Gastrocnemius medialis (tissue), 4 donors: ENCODE measurements at places on chromosomes 12 and 14. TPM values are rescaled to one million over a fixed set of nuclear protein-coding genes. Genes with fewer than 3 reads are reported as not detected.

Gene KRT74
- total RNA-seq: not detected

Gene NUP37
- 17.1 TPM for total RNA-seq

Gene SPIC
- not detected for total RNA-seq

Gene ST8SIA1
- 0.53 TPM for total RNA-seq

Gene ZDHHC22
- not detected for total RNA-seq

Gene ANG
- total RNA-seq: 10.5 TPM

Gene LYZ
- 5.3 TPM for total RNA-seq

Gene IQSEC3
- total RNA-seq: 0.10 TPM

Gene CMKLR1
- total RNA-seq: 3.5 TPM

Gene PTPRQ
- total RNA-seq: 0.91 TPM

DNA sequence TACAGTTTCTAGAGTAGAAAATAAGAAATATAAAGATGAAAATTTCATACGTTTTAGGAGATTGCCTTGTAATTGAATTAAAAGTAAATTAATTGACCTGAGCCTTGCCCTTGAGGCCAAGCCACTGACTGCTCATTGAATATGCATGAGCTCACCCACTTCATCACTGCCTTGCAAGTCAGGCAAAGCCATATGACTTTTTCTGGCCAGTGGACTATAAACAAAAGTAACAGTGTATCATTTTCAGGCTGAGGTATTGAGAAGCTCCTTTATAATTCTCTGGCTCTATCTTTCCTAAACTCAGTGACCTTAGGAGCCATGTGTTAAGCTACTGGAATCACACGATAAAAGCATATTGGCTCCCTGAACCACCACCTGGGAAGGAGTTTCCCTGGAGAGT is 369.3 kb downstream of the NUAK1 start:
- no peak for DNase-seq

DNA sequence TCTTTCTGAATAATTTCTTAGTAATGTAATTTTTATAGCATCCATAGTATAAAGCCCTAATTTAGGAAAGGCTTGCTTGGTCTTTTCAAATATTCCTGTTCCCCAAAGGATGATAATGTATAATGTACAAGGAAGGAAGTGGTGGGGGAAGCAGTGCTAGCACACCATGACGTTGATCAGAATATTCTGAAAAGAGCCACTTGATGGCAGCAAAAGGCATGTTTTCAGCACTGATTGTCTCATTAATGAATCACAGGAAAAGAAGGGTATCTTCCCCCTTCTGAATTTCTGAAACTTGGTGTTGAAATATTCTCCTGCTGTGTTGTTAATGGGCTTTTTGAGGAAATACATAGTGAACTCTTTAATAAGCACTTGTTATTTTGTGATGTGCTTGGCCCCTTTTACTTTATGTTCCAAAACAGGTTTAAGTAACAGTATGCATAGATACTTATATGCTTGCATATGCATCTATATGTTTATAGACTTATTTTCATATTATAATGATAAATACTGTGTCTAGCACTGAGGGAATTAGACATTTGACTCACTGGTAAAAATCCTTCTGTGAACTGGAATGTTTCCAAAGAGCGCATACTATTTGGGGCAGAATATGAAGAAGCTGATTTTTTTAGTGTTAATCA is 122.0 kb downstream of the TMEM117 start:
- DNase-seq: no peak

DNA sequence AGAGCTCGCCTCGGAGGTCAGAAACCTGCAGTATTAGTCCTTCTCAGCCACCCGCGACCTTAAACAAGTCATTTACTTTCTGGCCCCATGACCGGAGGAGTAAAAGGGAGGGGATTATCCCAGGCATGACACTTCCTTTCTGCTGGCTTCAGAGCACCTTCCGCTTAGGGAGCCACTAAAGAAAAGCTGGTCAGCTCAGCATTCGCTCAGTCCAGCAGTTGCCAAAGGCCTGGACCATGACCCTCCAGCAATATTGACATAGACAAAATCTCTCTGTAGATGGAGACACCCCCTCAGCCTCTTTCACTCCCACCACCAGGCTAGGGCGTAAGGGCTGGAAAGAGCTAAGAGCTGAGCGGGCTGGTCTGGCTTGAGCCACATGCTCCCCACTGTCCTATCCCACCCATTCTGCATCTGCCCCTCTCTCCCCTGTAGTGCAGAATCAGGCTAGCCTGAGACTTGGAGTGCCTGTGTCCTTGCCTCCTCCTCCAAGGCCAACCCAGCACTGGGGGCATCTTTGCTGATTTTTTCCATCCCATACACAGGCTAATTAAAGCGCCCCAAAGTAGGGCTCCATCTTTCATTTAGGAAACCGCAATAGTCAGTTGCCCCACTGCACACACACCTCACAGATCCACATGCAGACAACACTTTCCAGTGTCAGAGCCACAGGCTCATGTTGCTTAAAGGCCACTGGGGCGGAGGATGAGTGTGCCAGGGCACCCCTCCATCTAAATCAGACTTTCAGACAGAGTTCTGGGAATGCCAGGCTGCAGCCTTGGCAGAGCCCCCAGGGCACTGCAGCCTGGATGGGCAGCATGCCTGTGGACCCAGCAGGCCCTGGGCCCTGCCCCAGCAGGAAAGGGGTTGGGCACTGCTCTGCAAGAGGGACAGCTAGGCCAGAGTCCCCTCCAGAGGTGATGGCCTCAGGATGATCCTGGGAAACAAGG is 4.0 kb upstream of the CPNE6 start:
- no peak for DNase-seq

DNA sequence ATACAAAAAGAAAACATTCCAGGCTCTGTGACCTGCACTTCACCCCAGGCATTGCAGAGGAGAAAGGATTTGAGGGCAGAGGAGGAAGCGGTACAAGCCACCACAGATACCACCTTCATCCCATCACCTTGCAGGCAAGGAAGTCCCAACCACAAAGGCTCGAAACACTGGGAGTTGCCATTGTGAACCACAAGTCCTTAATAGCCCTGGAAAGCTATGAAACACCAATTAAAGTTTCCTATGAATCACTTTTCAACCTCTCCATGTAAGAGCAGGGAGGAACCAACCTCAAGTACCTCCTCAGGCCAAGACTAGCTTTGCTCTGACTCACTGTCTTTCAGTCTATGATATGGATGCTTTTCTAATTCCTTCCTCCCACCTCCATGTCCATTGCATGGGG is 27.0 kb downstream of the MAP3K9 start:
- DNase-seq: no peak

DNA sequence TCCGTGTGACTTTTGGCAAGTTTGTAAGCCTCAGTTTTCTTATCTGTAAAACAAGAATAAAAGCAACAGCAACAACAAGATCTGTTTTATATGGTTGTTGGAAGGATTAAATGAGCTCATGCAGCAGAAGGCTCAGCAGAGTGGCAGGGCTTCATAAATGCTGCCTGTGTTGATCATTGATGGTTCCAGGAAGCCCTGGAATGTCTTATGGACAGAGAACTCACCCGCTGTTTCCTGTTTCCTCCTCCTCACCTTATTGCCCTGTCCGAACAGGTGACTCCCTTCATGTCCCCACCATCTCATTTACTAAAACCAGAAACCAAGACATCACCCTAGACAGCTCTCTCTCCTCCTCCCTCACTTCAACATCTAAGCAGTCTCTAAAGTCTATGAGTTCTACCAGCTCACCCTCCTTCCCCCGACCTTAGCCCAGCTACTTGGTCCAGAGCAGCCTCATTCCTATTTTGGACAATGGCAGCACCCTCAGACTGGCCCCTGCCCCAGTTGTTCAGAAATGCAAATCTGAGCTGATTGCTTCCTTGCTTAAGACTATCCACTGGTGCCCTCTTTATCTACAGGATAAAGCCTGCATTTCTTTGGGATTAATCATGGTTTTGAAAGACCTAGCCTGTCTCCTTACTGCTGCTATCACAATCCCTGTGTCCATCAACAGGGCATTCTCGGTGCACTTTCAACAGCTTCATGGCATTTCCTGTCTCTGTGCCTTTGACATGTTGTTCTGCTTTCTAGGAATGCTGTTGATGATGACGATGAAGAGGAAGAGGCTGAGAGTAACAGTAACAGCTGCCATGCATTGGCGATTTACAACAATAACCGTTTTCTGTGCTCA is 21.4 kb upstream of the GSG1 start:
- no peak for DNase-seq

DNA sequence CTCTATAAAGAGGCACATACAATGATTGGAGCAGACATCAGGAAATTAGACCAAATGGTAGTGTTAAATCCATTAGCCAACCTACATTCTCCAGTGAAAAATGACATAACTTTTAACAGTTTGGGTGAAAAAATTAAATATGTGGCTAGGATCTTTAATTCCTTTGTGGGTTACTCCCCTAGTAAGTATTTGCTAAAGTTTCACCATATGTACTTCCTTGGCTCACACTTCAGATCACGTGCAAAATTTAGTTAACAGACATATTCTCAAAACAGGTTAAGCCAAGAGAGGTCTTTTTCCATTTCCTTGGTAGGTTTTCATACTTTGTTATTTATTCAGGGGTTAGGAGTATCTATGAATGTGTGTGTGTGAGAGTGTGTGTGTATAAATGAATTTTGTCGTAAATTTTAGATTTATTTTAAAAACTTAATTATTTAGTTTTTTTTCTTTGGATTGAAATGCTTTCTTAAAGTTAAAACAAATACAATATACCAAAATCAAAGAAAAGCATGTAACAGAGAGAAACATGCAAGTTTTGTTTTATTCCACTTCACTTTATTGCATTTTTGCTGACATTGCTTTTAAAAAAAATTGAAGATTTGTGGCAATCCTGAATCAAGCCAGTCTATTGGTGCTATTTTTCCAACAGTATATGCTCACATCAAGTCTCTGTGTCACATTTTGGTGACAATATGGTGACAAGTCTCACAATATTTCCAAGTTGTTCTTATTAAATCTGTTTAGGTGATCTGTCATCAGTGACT is 258.7 kb downstream of the FLRT2 start:
- DNase-seq: no peak

DNA sequence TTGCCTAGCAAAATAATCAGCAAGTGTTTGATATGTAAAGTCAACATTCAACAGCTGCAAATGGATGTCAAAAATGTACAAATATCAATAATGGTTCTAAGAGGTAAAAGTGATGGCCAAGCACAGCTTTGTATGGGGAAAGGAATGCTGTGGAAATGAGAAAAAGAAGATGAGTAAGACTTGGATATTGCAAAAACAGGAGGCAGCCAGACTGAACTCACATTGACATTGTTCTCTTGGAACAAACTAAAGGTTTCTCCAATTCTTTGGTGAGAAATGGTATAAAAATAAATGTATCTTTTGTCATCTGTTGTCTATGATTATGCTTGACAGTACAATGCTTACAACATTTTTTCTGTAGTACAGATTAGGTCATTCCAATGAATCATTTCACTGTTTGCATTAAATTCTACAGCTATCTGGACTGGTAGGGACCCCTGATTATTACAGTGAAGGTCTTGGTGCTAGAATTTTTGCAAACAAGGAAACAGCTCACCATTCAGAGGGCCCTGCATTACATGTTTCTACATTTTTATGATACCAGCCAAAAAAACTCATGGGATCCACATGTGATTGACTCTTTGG is 465.7 kb downstream of the NOVA1 start:
- DNase-seq: no peak

DNA sequence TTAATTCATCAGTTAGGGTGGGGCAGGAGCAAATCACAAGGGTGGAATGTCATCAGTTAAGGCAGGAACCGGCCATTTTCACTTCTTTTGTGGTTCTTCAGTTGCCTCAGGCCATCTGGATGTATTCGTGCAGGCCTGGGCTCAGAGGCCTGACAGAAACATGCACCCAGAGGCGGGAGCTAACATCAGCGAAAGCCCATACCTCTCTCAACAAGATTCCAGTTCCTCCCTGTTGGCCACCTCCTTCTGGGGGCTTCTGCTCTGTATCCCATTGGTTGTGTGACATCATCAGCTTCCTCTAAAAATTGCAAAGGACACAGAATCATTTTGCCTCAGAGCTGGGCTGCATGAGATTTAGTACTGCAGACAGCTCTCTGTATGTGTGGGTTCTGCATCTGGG is 134.3 kb downstream of the ZNF664 start:
- DNase-seq: no peak

DNA sequence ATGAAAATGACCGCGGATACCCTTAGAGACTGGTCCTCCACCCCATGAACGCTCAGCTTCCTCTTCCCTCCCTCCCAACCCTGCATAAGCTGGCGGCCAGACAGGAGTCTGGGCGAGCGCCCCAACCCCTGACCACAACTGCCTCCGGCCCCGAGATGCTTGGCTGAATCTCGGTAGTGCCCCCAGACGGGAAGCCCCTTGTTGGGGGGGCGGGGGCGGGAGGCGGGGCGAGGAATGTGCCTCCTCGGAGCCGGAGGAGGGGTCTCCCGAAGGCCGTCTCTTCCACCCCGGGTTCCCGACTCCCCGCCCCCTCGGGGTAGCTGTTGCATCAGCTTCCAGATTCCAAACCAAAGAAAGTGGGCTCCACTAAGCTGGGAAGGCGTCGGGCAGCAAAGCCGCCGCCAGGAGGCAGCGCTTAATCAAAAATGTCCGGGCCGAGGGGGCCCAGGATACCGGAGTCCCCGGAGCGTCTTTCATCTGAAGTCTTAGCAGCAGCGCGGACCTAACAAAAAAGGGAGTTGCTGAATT is 7.1 kb upstream of the MRPL52 start:
- DNase-seq: peak; percentile 27

DNA sequence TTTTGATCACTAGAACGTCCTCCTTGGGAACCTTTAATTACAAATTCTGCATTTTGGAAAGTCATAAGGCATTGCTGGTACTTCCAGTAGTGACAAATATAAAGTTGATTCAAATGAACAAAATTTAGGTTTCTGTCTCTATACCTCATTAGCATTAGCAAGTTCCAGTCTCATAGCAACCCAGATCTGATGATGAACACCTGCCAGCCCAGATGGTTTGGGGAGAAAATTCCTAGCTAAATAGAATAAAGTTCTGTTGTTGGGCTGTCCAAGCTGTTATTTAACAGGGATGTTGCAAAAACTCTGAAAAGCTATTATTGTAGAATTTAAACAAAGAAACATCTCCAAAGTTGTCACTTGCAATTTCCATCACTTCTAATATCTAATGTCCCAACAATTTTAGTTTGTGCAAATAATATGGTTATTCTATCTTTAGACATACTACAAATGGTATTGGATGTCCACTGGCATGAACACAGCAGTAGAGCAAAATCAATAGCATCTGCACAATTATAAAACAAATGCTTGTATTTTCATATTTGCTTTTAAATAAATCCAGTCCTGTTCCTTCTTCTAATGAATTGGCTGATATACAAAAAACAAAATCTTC is 299.4 kb downstream of the SLC16A7 start:
- DNase-seq: no peak

- DNase-seq: no peak
These were observed 12.9 kb downstream of the LRIG3 start for GRCh38 chr12:58907391-58907790.
